ENCODE measurements at places on chromosomes 3 and 15. TPM values are rescaled to one million over a fixed set of nuclear protein-coding genes. Genes with fewer than 3 reads are reported as not detected.

The WDR76 gene
- total RNA-seq, result 2.7 TPM

The MTMR10 gene
- 35.2 TPM for total RNA-seq

The EBLN2 gene
- total RNA-seq, result 0.82 TPM

The TICRR gene
- 0.55 TPM for total RNA-seq

The STRIT1 gene
- total RNA-seq, result 4.9 TPM

The SKOR1 gene
- total RNA-seq, result 1.7 TPM

The KCNMB2 gene
- total RNA-seq, result 0.68 TPM

GRCh38 chr15:87686841-87687522, 569.6 kb downstream of the NTRK3 start:
- DNase-seq, result no peak

DNA sequence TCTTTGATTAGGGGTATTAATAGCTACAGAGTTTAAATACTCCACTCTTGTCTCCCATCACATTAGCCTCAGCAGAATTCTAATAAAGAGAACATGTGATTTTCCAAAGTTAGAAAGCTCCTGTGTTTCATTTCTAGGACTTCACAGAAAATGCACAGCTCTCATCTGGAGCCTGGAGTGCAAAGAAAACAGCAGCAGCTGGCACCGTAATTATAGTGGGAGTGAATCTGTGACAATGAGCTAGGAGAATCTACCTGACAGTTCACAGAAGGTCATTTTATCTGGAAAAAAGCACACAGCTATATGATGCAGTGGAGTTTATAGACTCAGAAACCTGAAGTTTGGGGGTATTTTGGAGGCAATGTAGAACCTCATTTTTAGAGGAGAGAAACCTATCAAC, 5.4 kb upstream of the TRIM59 start:
- DNase-seq, result no peak

DNA sequence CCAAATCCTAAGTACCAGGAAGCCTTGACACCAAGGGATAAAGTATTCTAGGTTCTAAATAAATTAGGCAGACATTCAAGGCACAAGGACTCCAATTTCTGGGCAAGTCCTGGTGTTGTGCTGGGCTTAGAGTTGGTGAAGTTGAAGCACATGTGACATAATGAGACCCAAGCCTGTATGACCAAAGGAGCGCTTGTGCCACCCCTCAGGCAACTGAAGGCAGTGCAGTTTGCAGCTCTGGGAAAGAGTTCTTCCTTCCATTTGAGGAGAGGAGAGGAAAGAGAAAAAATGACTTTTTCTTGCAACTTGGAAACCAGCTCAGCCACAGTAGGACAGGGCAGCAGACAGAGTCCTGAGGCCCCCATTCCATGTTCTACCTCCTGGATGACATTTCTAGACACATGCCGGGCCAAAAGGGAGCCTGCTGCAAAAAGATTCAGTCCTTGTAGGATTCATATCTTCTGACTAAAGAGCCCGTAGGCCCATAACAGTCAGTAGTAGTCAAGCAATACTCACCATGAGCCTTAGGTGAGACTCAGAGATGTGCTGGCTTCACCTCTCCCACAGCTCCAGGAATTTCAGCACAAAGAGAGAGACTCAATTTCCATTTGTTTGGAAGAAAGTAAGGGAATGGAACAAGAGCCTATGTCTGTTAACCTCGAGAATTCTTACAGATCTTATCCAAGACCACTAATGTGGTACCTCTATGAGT, 588.8 kb upstream of the BCHE start:
- DNase-seq, result no peak

GRCh38 chr3:65837604-65838003, 201.1 kb downstream of the MAGI1 start:
- no peak for DNase-seq

- DNase-seq, result no peak
These were observed 1.1 kb downstream of the PLXND1 start for GRCh38 chr3:129605203-129605921.

GRCh38 chr3:181210275-181210674, 220.7 kb upstream of the DNAJC19 start:
- no peak for DNase-seq

DNA sequence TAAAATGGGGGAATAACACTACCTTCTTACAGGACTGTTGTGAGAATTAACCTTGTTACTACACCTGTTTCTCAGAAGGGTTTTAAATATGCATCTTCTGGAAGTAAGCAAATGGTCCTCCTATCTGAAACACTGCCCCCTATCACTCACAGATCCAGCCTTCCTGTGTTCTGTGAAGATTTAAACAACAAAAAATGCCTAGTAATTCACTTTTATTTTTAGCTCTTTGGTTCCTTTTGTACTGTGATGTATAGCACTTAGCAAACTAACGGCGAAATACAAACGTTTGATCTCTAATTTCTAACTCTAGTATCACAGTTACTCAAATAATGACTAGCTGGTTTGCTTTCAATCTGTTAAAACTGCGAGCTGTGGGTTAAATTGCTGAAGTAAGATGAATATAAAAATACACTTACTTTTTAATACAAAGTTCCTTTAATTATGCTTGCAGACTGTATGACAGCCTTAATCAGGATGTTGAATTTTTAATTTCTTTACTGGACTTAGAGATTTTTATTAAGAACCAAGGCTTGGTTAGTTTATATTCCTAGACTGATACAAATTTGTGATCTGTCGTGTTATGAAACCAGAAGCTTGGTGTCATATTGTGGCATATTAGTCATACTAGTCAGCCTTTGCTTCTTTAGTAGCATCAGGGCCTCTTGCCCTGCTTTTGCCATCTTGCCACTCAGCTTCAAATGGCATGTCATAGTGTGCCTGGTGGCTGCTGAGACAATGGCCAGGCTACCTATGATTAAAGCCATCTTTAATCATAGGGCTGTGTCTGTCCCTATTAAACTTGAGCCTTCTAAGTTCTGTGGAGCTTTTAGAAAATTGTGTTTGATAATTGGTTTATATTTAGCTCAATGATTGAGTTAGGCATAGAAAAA, 9.2 kb downstream of the EIF3J start:
- DNase-seq, result no peak

DNA sequence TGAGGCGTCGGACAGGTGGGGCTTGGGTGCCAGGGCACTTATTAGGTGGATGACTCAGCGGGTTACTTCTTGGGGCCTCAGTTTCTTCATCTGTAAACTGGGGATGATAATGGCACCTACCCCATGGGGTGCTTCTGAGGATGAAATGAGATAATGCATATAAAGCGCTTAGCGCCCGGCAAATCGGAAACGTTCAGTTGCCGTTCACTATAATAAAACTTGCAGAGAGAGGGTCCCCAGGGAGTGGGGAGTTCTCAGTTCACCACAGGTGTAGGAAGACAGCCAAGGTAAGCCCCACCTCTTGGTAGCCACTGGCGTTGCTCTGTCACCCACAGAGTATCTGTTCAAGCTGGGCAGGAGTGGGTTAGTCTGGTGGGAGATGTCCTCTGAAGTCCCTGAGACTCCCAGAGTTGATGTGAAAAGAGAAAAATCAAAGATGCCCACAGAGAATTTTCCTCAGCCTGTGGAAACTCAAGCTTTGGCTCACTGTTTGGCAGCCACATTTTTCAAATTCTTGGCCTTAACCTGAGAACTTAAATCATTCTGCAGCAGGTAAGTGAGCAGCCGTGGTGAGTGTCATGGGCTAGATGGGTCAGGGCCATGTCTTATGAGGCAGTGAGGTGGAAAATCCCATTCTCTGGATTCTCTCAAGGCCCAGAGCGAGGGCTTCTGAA, 221.5 kb upstream of the BHLHE40 start:
- DNase-seq, result no peak

GRCh38 chr3:72982609-72983366, 13.8 kb upstream of the PPP4R2 start:
- no peak for DNase-seq

DNA sequence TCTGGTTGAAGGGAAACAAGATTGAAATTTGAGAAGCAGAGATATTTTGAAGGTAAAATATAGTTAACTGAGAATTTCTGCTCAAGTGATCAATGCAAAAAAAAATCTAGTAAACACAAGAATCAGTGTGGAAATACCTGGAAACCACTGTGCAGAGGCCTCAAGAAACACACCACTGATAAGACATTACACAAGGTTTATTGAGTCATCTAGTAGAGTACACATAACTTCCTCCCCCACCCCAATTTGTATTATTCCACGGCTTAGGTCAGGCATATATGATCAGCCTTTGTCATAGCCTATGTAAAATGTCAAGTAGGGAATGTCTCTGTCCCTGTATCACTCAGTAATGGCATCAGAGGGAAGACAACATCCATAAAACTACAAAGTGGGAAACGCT, 447.8 kb upstream of the BCHE start:
- DNase-seq, result no peak

- DNase-seq, result no peak
These were observed 162.7 kb downstream of the LPP start for GRCh38 chr3:188316723-188317070.

DNA sequence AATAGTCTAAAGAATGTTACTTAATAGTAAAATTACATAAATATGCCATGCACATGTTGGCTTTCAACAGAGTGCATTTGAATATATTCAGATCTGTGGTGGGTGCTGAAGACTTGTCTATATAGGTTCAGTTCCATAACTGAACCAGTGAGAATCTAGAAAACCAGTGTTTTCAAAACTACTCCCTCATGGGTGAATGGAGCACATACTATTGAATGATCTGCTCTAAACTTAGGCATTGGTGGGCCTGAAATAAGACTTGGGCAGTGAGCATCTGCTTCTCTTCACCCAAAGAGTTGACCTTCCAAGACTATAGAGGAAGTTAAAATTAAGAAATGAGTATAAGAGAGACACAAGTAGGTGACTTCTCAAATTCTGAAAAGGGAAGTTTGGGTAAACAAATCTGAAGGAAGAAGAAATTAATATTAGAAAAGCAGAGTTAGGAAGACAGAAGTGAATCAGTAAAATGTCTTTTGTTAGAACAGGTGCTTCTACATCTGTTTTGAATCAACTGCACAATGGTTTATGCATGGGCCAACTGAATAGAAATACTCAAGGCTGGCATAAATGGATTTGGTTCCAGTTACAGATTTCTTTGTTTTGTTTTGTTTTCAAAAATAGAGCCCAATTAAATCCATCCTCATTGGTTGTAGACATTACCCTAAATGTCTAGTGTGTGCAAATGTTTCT, 19.3 kb downstream of the ALCAM start:
- no peak for DNase-seq

GRCh38 chr3:121619691-121620090, 26.5 kb downstream of the FBXO40 start:
- DNase-seq, result no peak

DNA sequence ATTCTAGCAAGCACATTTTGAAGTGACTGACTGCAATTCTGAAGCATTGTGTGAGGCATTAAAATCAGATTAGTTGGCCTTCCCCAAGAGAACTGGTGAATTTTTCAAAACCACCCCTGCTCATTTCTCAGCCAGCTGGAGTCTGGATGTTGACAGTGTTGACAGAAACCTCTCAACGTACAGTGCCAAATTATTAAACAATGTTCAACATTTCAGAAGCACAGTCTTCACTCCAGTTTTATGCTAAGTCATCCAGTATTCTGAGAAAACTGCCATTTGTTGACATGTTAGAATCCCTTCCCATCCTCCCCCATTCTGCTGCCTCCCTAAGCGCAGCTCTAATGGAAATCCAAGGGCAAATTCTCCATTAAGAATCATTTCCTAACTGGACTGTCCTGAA, 369.3 kb upstream of the TRIM42 start:
- no peak for DNase-seq

DNA sequence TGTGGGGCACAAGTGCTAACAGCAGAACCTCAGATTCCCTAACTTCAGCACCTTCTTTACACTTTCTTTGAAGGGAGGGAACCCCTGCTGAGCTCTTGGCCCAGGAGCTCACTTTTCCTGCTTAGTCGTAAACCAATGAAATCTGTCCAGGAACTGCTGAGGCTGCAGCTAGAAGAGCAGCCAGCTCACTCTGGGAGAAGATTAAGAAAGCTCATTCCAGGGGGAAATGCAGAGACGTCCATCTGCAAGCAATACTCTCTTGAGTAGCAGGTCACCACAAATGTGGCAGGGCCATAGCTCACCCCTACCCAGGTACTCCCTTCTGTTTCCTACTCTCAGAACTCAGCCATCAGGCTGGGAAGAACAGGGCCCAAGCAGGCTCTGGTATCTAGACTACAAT, 103.3 kb downstream of the WDR76 start:
- DNase-seq, result no peak

GRCh38 chr3:141039589-141039988, 11.6 kb upstream of the SPSB4 start:
- DNase-seq, result no peak

DNA sequence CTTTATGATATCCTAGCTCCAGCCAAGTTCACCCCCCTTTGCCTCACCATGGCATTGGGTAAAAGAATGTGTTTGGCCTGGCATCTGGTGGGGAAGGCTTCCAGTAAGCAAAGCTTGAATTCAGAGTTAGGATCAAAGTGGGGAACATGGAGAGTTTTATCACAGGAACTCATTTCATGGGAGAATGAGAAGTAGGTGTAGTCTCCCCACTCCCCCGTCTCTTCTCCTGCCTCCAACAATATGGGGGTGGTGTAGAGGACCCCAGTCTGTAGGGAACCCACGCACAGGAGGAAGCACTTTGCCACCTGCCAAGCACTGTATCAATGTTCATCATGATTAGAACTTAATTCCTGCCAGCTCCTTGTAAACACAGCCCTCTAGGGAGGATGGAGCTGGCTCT, 200.5 kb downstream of the UACA start:
- no peak for DNase-seq

DNA sequence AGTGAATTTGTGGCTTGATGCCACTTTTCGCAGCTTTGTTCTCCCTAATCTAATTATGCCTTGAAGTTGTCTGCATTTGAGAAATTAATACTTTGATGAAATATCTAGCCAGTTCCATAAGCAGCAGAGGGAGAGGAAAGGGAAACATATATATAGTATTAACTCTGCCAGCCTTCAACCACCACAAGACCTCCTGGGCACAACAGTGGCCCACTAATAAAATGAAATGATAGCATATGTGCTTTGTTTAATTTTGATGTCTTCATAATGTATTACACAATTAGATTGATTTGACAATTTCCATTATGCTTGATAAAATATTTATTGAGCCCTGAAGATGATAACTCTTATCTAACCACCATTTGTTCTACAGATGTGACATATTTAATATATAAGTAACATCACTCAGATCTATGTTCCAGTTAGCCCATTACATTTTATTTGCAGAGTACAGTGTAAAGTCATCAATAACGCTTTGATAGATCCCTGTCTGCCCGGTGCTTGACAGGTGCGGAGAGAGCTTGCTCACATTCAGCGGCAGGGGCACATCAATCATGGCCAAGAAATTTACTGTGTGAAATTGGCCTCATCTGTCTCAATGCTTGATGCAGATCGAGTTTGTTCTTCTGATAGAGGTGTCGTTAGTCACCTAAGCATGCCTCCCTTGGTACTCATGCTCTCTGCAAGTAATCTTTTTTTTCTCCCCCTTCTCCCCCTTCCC, 187.4 kb downstream of the MECOM start:
- DNase-seq, result no peak
